ENCODE measurements at places on chromosomes 5 and 9.

DNA sequence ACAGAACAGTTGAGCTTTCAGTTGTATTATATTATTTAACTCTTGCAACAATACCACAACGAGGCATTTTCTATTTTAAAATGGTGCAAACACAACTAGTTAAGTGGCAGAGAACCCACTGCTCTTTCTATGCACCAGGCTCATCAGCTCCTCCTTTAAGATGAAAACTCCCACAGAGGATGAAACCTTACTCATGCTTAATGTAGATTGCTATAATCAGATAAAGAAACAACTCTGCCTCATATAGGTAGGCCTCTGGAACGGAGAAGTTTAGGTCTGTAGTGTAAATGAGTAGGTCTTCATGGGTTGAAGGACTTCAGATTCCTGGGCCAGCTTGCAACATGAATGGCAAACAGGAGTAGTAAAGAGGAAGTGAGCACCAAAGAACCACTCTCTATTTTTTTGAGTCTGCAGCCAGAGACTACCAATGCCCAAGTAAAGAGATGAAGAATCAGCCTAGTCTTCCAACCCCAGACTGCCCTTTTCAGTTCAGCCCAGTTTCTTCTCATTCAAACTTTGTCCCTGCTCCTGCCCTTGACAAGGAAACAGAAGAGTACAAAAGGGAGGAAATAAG lies 33.9 kb downstream of the HACD4 start:
- no peak for DNase-seq

- DNase-seq = no peak
These were observed 5.3 kb downstream of the ADAMTS2 start for GRCh38 chr5:179339996-179340395.

GRCh38 chr5:154520861-154521453 lies 42.9 kb upstream of the HAND1 start:
- no peak for DNase-seq

DNA sequence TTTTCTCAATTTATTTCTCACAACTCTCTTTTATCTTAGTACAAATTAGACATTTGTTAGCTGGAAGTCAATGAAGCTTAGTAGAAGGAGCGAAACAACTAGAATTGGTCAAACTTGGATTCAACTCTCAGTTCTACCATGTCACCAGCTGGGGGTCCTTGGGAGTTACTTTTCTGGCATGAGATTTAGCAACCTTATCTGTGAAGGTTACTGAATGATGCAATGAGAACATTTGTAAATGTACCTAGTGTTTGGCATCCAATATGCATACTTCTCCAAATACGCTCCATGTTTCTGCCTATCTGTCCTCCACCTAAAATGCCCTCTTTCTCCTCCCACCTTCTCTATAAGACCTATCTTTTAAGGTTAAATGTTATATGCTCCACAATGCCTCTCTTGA lies 6.3 kb downstream of the HNRNPA0 start:
- DNase-seq = no peak

GRCh38 chr5:140806834-140807775 lies at the start of gene PCDHA4:
Gene PCDHA4, plus strand, starts transcription at chr5:140807068.
- DNase-seq = no peak

DNA sequence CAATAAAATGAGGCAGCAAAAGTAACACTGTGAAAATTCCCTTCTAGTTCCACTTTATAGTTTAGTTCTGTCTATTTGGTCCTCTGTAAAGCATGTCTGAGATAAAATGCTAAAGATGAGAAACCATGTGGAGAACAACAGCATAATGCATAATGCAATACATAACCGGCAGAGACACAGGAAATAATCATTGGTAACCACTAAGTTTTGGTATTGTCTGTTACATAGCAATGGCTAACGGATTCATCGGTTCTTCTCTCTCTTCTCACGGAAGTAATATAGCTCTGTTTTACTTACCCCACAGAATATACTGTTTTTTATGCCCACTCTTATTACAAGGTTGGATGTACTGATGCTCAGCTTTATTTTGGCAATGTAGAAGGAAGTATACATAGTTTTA lies 158.9 kb downstream of the FAM174A start:
- no peak for DNase-seq

DNA sequence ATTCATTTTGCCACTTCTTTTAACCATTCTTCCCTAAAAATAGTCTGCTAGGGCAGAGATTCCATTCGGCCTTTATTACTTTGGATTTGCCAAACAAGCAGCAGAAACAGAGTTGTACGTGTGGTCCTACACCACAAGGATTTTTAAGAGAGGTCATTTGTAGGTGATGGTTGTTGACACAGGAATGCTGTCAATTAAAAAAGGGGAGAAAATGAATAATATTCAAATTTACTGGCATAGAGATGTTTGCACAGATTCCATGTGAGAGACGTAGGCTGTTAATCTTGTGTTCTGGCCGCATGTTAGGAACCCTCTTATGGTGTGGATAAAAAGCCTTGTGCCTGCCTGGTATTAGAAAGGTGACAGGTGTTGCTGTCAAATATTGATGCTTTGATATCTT lies 34.9 kb downstream of the TRIO start:
- no peak for DNase-seq

DNA sequence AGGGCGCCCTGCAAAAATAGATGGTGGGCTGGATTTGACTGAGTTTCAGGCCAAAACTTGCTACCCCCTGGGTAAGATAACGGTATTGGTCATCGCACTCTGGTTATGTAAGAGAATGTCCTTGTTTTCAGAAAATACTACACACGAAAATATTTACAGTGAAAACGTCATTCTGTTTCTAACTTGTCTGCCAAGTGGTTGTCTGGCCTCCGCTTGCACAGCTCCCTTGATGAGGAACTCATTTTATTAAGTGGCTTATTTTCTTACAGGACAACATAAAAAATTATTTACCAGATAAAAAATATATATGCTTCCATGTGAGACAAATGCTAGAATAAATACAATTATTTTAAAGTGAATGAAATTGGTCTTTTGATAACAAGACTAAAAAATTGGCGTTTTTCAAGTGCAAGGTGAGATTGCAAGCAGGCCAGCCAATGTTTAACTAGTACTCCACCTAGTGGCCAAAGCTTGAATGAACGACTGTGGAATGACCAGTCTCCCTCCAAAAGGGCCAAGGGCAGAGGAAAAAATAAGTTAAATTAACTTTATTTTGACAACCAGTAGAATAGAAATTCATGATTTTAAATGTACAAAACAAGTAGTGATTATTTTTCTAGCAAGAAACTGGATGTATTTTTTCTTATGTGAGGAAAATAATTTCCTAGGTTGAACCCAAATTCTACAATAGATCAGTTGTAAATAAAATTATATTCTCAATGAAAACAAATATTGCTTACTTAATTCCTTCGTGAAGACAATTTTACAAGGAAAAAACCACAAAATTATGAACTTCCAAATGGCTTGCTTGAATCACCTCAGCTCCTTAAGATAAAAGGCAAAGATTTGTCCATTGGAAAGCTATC lies 93.2 kb downstream of the ZFAND5 start:
- DNase-seq = no peak

GRCh38 chr5:39076757-39077728 lies 2.8 kb upstream of the RICTOR start:
- no peak for DNase-seq

GRCh38 chr9:137273611-137274320 lies 3.8 kb upstream of the TOR4A start:
- DNase-seq = no peak

DNA sequence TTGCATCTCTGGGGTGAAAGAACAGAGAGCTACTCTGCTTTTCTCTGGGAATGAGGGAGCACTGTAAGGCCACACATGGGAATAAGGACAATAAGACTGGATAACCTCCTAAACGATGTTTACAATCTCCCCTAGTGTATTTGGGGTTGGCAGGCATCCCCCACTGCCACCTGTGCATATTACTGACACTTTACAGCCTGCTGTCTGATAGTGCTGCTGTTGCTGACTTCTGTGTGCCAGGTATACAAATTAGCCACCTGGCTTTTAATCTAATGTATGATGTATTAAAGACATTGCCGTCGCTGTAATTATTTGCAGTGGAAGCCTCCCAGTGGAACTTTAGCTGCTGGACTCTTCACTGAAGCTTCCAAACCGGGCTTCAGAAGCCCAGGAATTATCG lies 4.4 kb upstream of the SHISAL2B start:
- no peak for DNase-seq

DNA sequence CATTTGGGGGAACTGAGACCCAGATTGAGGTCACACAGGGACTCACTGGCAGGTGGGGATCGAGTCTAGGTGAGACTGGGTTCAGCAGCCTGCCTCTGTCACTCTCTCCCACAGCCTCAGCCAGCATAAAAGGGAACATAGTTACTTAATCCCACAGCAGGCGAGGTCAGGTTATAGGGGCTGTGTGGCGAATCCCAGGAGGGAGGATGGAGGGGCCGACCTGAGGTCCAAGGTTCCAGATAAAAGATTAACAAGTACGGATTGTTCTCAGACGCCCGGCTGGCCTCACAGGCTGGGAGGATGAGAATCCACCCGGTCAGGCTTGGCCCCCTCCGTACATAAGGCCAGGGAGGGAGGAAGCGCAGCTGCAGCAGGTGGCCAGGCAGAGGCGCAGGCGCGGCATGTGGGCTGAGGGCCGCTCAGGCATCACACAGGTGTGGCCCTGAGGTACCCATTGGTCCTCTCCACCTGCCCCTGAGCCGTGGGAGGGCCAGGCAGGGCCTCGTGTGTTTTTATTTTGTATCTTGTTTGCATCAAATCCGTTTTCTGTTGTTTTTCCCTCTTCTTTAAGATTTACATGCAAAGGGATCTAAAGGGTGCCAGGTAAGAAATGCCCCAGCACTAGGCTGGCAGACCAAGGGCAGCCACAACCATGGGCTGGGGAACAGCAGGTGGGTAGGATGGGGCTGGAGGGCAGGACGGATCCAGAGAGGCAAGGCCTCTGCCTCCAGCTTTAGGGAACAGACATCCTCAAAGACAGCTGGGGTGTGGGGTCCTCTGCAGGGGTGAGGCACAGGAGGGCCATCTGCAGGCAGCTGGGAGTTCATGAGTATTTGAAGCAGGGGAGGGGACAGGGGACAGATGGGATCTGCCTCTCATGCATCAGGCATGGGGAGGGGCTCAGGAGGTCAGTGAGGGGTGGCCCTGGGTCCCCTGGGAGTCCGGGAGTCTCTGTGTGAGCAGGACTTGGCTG lies 3.6 kb downstream of the SUSD3 start:
- DNase-seq = no peak

DNA sequence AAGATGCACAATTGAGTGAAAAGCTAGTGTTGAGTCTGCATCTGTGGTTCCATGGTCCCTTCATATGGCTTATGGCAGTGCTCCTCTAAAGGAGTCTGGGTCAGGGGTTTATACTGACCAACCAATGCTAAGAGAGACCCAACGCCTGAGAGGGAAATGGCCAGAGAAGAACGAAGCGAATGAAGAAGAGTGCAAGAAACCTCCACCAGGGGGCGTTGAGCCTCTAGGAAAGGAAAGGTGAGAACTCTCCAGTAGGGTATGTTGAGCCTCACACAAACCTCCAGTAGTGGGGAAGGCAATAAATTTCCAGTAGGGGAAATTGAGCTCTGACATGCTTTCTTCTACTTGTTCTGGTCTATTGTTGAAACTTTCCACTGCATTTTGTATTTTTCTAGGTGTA lies 470.6 kb downstream of the PRDM9 start:
- DNase-seq = no peak

DNA sequence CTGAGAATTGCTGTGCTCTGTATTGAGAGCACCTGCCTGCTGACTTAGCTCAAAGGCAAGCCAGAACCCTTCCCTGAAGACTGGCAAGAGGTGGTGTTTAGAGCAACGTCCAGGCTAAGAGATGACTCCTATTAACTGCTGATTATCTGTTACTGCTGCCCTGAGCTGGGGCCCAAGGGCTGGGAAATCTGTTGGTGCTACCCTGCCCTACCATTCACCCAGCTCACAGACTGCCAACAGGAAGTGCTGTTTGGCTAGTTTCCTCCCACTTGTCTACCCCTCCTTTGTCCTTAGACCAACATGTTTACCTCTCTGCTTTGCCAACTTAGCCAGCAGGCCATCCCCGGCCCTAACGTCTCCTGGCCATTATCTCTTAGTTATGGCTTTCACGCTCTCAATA lies 6.9 kb downstream of the RAB24 start:
- DNase-seq = no peak

- no peak for DNase-seq
These were observed 145.4 kb upstream of the IER5L start for GRCh38 chr9:129323376-129323998.

DNA sequence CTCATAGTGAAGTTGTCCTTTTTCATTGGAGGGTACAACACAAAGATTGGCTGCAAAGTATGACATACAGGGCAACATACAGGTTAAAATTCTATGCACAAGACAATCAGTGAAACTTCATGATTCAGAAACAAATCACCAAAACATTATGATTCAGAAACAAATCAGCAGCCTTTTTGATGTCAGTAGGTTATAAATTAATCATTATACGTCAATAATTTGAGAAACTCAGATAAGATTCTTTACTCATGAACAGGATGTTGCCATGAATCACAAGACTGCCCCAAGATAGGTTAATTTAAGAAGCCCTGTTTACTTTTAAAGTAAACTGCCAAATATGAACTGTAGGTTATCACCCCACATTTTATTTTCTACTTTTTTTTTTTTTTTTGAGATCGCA lies 62.2 kb upstream of the IL33 start:
- DNase-seq = no peak

- DNase-seq = no peak
These were observed 99.2 kb downstream of the ADCY2 start for GRCh38 chr5:7495131-7495517.

DNA sequence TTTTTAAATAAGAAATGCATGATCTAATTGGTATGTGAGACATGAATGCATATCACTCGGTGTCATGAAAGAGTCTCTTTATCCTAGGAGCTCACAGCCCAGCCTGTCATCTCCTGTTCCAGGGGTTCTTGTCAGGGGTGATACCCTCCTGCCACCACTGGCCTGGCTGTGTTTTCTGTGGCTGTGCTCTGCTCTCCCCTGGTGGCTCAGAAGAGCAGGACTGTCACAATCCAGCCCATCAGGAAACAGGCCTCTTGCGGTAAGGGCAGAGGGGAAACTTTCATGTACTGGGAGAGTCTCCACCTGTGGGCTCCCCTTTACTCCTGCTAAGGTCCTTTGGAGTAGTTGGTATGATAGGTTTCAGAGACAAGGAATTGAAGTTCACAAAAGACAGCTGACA lies 240.2 kb upstream of the GLRA1 start:
- DNase-seq = no peak

DNA sequence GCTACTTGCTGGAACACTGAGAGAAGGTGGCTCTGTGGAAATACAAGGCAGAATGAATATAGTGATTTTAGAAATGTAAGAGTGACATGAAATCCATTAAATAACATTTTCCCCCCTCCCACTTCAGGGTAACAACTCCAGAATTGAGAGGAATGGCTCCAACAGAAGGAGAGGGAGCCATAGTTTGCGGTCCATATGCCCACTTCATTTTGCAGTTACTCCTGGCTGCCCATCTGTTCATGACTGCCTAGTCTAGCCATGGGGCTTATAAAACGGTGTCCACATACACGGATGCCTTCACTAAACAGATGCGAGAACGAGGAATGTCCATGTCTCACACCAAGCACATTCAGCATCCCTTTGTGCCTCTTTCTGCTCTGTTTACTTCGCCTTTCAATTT lies 186.7 kb downstream of the TMEM38B start:
- DNase-seq = no peak

All from amygdala (tissue), 56 donors.